Activated T-helper 9 cell treated with anti-CD3 and anti-CD28 coated beads, Interleukin-2, amount 50 U/mL, for 16 hours (primary cell): ENCODE measurements at places on chromosomes 16 and 17.
A peak's percentile ranks its signal among the peaks of the same experiment; 100 is the strongest.

DNA sequence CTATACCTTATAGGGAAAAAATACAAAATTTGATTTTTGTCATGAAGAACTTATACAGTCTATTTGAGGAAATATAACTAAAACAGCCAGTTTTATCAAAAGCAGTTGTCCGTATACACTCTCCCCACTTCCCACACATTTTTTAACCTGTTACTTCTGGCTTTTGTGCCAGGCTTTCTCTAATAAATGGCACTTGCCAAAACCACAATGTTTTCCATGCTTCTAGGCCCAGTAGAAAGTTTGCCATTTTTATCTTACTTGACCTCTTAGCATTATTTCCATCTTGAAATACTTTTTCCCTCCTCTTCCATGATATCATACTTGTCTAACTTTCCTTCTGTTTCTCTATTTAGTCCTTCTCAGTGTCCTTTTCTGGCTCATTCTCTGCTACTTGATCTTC, 38.8 kb downstream of the EFCAB5 start:
- DNase-seq: no peak

DNA sequence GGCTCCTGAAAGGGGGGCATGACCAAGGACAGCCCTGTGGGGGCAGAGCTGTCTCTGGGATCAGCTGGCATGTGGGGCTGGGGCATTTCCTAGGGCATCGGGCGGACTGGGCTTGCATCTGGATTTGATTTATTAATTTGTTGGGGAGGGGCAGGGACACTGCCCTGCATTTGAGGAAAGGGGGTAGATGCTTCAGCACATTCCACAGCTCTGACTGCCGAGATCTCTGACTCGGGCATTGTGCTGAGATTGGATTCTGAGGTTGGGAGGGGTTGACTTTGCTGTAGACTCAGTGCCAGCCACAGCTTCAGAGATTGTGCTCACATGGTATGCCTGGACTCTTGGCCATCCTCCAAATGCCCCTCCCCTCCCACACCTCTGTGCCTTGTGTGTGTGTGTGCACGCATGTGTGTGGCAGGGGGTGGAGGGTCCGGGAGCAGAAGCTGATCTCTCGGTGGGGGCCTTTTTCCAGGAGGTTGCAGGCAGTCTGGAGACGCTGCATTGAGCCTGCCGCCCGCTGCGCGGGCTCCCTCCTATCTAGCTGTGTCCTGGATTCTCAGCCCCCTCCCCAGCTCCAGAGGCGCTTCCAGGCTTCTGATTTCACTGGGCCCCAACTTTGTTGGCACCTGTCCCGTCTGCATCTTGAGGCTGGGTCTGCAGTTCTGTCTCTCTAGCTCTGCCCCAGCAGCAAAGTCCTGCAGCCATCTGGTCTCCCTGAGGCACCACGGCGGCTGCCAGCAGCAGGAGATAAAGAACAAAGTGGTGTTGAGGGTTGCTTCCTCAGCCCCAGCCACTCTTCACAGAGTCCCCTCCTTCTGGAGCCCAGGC, 14.9 kb downstream of the IGFBP4 start:
- no peak for DNase-seq

DNA sequence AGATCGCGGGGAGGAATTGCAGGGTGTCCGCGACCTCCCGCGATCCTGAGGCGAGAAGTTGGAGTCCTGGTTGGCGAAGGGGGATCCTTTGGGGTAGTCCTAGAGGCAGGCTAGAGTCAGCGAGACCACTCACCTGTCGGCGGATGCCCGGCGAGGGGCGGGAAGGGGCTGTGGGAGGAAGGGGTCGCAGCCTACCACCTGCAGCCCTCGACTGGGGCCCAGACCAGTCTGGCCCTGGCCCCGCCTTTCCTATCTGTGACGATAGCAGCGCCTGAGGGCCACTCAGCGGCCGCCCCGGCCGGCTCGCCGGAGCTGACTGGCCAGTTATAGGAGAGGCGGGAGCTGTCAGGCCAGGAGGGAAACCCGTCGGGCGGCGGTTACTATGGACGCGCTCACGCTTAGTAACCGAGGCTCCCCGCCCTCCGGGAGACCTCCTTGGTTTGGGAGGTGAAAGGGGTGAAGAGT, at the start of gene TEKT3:
Gene TEKT3 (minus strand): TSS at position 213 of the 465 bp plus-strand sequence. CDS start 10,012 bp downstream, outside the sequence.
- DNase-seq: no peak

DNA sequence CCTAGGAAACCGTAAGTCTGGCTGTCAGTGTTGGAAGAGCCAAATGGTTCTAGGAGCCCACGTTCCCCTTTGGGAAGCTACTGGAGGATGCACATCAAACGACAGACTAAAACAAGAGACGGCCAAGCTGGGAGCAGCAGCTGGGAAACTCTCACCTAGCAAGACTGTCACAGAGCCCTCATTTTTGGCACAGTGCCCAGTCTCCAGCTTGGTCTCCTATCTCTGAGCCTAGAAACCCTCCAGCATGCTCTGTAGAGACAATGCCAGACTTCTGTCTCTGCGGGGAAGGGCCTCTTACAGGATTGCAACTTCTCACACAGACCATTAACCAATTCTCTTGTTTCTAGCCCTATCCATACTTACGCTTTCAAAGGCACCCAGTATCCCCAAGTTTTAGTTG, 23.5 kb downstream of the GTF3C1 start:
- DNase-seq: no peak

DNA sequence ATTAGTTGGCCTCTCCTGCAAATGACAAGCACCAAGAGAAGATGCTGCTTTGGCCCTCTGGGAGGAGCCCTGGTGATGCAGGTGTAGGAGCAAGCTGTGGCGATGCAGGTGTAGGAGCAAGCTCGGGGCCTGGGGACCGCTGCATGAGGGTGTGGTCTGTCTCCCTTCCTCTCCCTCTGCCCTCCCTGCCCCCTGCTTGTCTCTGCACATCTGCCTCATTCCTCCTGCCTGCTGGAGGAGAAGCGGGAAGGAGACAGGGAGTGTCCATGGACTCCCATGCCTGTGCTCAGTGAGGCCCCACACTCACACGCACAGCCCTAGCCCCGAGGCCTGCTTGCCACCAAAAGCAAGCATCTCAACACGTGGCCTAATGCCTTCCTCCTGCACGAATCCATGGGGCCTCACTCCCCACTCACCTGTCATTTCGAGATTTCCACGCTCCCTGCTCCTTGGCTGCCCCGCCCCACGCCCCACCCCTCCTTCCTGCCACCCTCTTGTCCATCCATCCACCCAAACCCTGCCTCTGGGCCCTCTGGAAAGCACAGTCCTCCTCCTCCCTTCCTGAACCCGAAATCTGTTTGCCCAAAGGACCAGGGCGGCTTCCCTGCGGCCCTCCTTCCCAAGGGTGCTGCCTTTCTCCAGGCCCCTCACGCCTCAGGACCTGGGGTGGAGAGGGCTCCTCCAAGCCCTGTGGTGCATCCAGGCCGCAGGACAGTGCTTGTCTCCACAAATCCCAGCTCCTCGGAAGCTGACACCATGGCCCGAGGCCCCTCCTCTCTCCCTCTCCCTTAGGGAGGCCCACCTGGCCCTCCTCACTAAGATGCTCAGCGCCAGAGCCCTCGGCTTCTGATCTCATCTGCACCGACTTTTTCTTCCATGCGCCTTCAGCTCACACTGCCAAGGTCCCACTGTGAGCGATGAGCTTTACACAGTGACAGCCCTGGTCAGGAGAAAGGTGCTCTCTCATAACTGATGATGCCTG, 11.8 kb upstream of the ALDH3A1 start:
- no peak for DNase-seq

DNA sequence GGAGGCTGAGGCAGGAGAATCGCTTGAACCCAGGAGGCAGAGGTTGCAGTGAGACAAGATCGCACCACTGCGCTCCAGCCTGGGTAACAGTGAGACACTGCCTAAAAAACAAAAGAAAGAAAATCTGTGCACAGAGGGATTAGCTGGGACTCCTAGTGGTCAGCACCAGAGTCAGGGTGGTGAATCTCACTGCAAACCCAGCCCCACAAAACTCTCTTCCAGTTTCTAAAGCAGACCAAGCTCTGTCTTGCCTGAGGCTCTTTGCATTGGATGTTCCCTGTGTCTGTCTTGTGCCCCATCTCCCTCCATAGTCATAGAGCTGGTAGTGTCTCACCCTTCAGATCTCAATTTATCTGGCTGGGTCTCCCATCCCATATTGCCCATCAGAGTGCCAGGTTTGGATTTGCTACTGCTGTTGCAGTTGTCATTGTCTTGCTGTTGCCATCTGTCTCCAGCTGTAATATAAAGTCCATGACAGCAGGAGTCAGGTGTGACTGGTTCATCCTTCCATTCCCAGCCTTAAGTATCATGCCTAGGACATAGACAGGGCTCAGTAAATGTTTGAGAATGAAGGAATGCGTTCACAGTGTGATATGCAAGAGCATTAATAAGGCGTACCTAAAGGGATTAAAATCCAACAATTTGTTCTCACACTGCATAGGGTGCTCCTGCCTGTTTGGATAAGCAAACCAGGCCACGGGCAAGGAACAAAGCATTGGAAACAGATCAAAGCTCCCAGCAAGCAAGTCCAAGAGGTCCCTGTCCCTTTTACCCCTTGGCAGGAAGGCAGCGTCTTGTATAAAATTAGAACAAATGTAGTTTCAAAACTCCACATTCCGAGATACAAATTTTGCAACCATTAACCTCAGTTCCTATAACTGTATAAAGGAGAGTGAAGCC, 614.6 kb upstream of the CDH5 start:
- no peak for DNase-seq

DNA sequence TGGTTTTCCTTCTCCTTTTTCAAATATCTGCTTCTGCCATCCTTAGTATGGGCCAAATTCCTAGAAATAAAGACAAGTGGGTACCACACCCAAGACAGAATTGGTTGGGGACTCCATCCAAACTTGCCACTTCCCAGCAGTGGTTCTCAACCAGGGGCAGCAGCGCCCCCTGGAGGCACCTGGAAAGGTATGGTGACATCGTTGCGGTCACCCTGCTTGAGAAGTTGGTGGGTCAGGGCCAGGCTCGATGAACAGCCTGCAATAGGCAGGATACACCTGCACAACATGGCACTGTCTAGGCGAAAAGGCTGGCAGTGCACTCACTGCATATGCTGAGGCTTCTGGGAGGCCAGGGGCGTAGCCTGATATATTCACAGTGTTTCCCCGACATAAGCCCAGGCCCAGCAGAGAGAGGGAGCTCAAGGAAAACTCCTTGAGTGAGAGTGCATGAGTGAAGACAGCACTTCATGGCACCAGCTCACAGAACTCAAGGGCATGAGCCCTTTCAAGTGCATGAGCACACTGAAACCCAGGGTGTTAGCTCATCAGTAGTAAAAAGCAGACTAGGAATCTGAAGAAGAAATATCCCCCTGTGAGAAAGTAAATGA, 57.7 kb downstream of the CMC2 start:
- peak; percentile 7 for DNase-seq

- no peak for DNase-seq
These were observed 2.0 kb downstream of the CCDC200 start for GRCh38 chr17:43226393-43226792.

GRCh38 chr17:74427048-74427762, 4.7 kb upstream of the GPRC5C start:
- DNase-seq: no peak

GRCh38 chr16:180101-180675, at the start of gene HBQ1:
Gene HBQ1, plus strand, starts transcription at chr16:180459. Its CDS starts 28 bp downstream, at chr16:180487.
- no peak for DNase-seq

- no peak for DNase-seq
These were observed 85.7 kb downstream of the NT5M start for GRCh38 chr17:17388657-17389496.

GRCh38 chr17:61255647-61256046, 144.0 kb upstream of the TBX2 start:
- DNase-seq: no peak

- no peak for DNase-seq
These were observed 87.8 kb upstream of the NOL11 start for GRCh38 chr17:67629971-67630320.

DNA sequence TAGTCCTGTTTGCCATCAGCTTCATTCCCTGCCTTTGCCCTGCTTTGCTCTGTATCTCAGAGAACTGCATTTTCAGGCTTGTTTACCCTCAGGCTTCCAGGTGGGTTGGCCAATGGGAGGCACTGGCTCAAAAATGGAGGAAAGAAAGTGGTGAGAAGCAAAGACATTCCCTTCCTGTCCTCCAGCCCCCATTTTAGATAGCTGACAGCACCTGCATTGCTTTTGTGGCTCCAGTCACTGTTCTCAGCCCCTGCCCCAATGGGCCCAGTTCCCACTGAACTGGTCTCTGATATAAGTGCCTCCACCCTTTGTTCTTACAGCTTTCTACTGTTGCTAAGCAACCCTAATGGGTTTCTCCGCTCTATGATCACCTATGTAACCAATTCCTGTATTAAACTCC, 19.4 kb upstream of the SDK2 start:
- DNase-seq: no peak

GRCh38 chr16:27458258-27458657, 56.3 kb downstream of the IL21R start:
- no peak for DNase-seq

- peak; percentile 75 for DNase-seq
These were observed at the start of gene CLN3 for GRCh38 chr16:28491970-28492474. Gene CLN3, minus strand, starts transcription at chr16:28492074. Its CDS starts 315 bp downstream, at chr16:28491759.

GRCh38 chr17:21815352-21816063, 123.2 kb downstream of the KCNJ18 start:
- DNase-seq: no peak

DNA sequence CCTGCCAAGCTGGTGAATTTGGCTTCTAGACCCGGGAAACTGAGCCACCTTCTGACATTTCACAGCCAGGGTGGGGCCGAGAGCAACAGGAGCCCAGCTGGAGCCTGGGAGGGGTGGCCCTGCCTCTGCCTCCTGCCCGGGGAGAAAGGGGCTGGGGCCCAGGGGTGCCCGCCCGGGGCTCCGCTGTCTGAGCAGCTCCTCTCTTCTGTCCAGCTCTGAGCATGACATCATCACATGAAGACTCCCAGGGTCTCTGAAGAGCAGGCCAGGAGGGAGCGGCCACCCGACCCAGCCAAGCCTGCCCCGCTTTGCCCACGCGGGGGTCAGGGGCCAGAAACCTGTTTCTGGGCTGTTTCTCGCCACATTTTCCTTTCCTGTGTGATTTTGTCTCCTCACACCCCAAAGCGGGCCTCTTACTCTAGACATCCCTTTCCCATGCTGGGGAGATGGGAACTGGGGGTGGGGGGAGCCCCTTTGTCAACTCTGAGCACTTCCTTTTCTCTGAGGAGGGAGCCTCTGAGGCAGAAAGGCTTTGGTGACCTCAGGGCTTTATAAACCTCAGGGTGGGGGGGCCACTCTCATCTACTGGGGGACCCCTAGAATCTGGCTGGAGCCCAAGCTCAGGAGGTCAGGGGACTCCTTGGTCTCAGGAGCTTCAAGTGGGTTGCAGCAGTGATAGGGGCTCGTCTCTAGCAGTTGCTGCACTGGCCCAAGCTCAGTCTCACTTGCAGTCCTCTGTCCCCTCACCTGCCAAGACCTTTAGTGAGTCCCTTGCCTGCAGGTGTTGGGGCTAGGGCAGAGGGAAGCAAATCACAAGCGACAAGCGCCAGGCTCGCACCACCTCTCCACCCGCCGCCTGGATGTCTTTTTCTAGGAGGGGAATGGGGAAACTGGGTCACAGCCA, 7.6 kb downstream of the UBALD2 start:
- no peak for DNase-seq
